Body of pancreas (tissue), 4 donors: ENCODE measurements at places on chromosomes 7 and 10. TPM values are rescaled to one million over a fixed set of nuclear protein-coding genes. Genes with fewer than 3 reads are reported as not detected.

Gene ZNF365
- total RNA-seq: 1.0 TPM

Gene NKX2-3
- total RNA-seq: 2.9 TPM

Gene IGFBP1
- 0.99 TPM for total RNA-seq

Gene SFRP4
- 5.3 TPM for total RNA-seq

Gene PHYHIPL
- 0.33 TPM for total RNA-seq

Gene SSBP1
- total RNA-seq: 32.6 TPM

DNA sequence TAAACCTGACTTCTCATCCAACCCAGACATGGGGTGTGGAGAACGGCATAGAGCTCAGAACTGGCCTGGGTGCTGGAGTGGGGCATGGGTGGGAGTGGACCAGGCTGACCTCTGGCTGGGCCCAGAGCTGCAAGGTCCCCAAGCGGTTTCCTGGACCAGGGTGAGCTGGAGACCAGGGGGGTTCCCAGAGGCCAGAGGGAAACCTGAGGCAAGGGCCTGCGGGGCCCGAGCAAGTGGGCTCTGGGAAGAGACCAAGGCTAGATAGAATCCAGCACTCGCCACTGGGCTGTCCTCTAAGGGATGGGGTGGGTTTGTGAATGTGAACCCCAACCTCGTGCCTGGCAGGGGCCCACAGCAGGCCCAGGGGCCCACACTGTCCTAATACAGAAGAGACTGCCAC lies 39.4 kb upstream of the RET start:
- no peaks in the 10 kb centered on the region for H3K4me1 ChIP-seq
- H3K4me3 ChIP-seq: no peak overlapping the region
- H3K27me3 ChIP-seq: no peaks in the 10 kb centered on the region
- no peak for DNase-seq

DNA sequence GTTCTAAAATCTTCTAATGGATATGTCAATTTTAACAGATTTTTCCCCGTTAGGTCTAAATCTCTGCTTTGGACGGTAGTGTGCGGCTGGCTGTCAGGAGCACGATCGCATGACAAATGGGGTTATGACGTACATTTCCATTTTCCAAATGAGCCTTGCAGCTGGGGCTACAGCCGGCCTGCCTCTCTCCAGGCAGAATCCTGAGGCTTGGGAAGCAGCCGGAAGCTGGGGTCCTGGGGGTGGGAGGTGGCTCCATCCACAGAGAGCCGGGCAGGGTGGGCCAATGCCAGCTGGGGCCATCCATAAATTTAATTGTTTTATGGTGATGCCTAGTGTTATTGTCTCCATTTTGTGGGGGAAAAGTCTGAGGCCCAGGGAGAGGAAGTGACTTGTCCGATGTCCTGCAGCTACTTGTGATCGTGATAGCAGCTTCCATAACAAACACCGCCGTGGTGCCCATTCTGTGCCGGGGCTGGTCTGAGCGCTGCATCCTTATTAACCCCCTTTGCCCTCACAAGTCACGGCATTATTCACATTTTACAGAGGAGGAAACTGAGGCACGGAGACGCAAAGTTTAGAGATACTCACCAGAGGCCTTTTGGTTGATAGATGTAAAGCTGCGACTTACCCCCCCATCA lies 53.0 kb upstream of the EBF3 start:
- no peak overlapping the region for H3K4me3 ChIP-seq
- no peaks in the 10 kb centered on the region for H3K27me3 ChIP-seq
- H3K4me1 ChIP-seq: no peaks in the 10 kb centered on the region
- DNase-seq: no peak
- H3K36me3 ChIP-seq: no peaks in the 10 kb centered on the region

GRCh38 chr10:132519382-132520176 lies 18.0 kb upstream of the INPP5A start:
- no peaks in the 10 kb centered on the region for H3K27me3 ChIP-seq
- no peak for DNase-seq
- H3K4me1 ChIP-seq: peaks cover 60% of the 10 kb centered on the region
- no peaks in the 10 kb centered on the region for H3K36me3 ChIP-seq
- no peak overlapping the region for H3K4me3 ChIP-seq

DNA sequence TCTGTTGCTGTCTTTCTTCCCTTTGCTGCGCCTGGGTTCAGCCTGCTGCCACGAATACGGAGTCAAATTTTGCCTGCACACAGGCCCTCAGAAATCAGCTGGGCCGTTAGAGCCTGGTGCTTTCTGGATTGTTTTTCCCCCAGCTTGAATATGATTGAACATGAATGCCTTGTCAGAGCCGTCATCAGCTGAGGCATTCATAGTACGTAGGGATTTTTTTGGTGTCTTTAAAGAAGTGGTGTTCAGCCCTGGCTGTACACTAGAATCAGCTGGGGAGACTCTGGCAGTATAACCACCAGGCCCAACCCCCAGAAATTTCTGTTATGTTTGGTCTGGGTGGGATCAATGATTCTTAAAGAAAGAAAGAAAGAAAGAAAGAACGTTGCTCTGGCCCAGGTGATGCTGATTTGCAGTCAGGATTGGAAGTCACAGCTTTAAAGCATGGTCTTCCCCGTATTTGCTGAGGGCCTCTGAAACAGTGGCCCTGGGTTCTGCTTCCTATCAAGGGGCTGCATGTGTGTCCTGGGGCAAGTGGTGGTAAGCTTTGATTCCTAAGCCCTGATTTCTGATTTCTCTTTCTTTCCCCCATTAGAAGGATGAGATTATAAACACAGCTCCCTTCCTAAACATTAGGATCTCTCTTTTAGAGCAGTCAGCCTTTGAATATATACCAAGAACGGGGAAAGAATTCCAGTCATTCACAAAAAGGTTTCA lies 24.7 kb downstream of the NUB1 start:
- H3K36me3 ChIP-seq: peaks cover 4% of the 10 kb centered on the region
- H3K27me3 ChIP-seq: no peaks in the 10 kb centered on the region
- H3K4me1 ChIP-seq: peaks cover 7% of the 10 kb centered on the region
- H3K4me3 ChIP-seq: no peak overlapping the region

DNA sequence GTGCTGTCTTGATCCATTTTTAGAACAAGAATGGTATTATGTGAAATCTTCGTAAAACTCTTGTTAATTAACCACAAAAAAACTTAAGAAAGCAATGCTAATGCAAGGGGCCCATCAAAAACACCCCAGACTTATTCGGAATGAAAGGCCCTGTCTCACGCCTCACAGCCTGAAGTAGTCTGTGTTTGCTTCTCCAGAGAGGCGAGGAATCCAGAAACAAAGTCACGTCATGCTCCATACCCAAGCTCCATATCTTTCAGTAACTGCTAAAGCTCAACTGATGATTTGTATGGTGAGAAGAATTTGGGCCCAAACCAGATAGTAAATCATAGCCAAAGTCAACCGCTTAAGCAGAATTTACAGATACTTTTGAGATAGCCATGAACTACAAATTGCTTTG lies 155.4 kb downstream of the ATE1 start:
- H3K27me3 ChIP-seq: no peaks in the 10 kb centered on the region
- no peak overlapping the region for H3K4me3 ChIP-seq
- H3K36me3 ChIP-seq: no peaks in the 10 kb centered on the region
- no peak for DNase-seq

- H3K4me1 ChIP-seq: no peaks in the 10 kb centered on the region
- no peak for DNase-seq
- H3K27me3 ChIP-seq: no peaks in the 10 kb centered on the region
- no peaks in the 10 kb centered on the region for H3K36me3 ChIP-seq
- H3K27ac ChIP-seq: no peak overlapping the region
These were observed 72.9 kb downstream of the CDK14 start for GRCh38 chr7:90668992-90669391.

DNA sequence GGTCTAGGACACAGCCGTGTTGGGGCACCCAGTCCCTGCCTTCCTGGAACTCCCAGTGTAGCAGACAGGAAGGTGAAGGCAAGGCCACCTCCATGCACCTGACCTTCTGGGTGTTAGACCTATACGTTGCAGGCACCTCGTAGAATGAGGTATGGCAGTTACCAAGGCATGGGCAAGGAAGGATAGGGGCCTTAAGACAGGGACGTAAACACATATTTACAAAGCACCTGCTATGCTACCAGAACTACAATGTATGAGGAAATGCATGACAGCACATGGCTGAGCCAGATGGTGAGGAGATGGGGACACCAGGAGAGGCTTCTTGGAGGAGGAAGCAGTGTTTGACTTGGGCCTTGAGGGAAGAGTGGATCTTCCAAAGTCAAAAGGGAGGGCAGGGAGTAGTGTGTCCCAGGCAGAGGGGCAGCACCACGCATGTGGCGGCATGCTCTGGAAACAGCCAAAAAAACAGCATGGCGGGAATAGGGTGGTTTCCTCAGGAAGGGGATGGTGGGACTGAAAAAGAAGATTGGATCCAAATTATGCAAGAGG lies 231.2 kb downstream of the FANK1 start:
- DNase-seq: no peak
- H3K4me1 ChIP-seq: no peaks in the 10 kb centered on the region
- no peak overlapping the region for H3K27ac ChIP-seq
- H3K27me3 ChIP-seq: no peaks in the 10 kb centered on the region

DNA sequence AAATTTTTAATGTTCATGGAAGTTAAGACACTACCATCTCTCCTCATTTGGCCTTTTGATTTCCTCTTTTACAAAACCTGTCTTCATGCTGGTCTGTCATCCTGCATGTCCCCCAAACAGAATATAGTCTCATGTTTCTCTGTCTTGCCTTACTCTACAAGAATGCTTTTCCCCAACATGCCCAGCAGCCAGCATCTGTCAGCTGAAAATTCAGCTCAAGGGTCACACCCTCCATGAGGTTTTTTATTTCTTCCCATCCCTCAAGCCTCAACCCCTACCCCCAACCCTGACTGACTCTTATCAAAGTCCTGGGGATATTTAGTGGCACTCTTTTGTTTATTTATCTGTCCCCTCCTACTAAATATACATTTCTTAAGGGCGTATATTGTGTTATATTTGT lies 202.0 kb downstream of the ANK3 start:
- H3K4me1 ChIP-seq: no peaks in the 10 kb centered on the region
- no peak overlapping the region for H3K27ac ChIP-seq

- H3K36me3 ChIP-seq: no peaks in the 10 kb centered on the region
- DNase-seq: no peak
- H3K4me3 ChIP-seq: no peak overlapping the region
These were observed 1.5 kb upstream of the POLD2 start for GRCh38 chr7:44124822-44125202.

GRCh38 chr7:116588641-116589594 lies 64.1 kb downstream of the CAV1 start:
- H3K27ac ChIP-seq: no peak overlapping the region
- H3K36me3 ChIP-seq: no peaks in the 10 kb centered on the region
- no peak overlapping the region for H3K4me3 ChIP-seq
- H3K4me1 ChIP-seq: peaks cover 37% of the 10 kb centered on the region

GRCh38 chr10:121774813-121775212 lies 153.0 kb downstream of the ATE1 start:
- H3K36me3 ChIP-seq: no peaks in the 10 kb centered on the region
- H3K4me1 ChIP-seq: no peaks in the 10 kb centered on the region
- no peaks in the 10 kb centered on the region for H3K27me3 ChIP-seq
- no peak overlapping the region for H3K27ac ChIP-seq
- H3K4me3 ChIP-seq: no peak overlapping the region

GRCh38 chr10:132475086-132475485 lies 62.5 kb upstream of the INPP5A start:
- no peaks in the 10 kb centered on the region for H3K4me1 ChIP-seq
- no peak overlapping the region for H3K27ac ChIP-seq
- no peaks in the 10 kb centered on the region for H3K27me3 ChIP-seq
- no peak overlapping the region for H3K4me3 ChIP-seq

DNA sequence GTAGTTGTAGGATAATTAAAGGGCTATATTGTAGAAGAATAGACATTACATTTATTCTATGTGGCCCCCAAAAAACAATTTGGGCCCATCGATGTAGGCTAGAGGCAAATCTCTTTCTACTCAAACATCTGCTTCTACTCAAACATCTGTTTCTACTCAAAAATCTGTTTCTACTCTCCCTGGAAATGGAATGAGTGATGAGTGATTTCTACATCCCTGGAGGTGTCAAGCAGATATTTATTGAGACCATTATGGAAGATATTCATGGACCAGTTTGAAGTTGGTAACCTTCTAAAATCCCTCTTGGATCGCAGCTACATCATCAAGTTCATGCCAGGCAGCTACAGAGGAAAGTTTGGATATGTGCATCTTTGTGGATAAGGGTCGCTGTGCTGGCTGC lies 5.1 kb upstream of the PLPP4 start:
- no peak for DNase-seq
- H3K4me1 ChIP-seq: peaks cover 7% of the 10 kb centered on the region
- no peak overlapping the region for H3K27ac ChIP-seq
- no peaks in the 10 kb centered on the region for H3K36me3 ChIP-seq
- no peak overlapping the region for H3K4me3 ChIP-seq
- no peaks in the 10 kb centered on the region for H3K27me3 ChIP-seq
